HS-27A (cell line): ENCODE measurements at places on chromosomes 5 and 9.
A peak's percentile ranks its signal among the peaks of the same experiment; 100 is the strongest.

- DNase-seq: no peak
Measured at GRCh38 chr5:43258116-43258515, 55.1 kb downstream of the HMGCS1 start.

GRCh38 chr5:173688703-173689102 is 72.3 kb upstream of the BOD1 start:
- no peak for DNase-seq

GRCh38 chr5:44320188-44320587 is 69.0 kb downstream of the FGF10 start:
- no peak for DNase-seq

- no peak for DNase-seq
Measured at GRCh38 chr9:110257097-110257841, 962 bp upstream of the TXN start.

- DNase-seq: no peak
Measured at GRCh38 chr9:75666856-75667554, 223.5 kb upstream of the PCSK5 start.

DNA sequence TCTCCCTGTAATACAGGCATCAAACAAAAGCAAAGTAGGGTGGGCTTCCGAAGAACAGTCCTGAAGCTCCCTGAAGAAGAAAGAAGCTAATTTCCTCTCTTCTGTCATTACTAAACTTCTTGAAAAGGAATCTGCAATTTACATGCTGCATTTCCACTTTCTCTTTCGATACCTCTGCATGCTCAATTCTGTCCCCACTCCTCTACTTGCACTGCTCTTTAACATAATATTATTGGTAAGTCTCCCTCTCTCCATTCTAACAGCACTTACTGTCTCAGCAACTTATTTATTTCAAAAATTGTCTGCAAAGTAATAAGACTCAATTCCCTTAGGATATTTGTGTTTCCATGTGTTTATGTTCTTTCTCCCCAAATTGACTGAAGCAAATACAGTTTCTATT is 3.9 kb upstream of the PLPP1 start:
- no peak for DNase-seq

DNA sequence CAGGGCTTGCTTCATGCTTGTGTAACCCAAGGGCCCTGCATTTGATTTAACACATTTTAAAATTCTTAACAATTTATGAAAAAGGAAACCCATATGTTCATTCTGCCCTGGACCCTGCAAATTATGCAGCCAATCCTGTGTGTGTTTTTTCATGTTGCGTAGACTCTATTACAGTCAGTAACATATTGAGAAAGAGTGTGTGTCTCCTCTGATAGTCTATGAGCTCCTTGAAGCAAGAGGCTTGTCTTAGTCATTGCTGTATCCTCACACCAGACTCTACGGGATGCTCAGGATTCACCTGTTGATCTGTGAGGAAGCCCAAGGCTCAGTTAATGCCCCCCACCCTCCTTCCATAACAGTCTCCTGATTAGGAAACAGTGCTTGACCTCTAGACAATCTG is 177.3 kb upstream of the DMAC1 start:
- DNase-seq: no peak

DNA sequence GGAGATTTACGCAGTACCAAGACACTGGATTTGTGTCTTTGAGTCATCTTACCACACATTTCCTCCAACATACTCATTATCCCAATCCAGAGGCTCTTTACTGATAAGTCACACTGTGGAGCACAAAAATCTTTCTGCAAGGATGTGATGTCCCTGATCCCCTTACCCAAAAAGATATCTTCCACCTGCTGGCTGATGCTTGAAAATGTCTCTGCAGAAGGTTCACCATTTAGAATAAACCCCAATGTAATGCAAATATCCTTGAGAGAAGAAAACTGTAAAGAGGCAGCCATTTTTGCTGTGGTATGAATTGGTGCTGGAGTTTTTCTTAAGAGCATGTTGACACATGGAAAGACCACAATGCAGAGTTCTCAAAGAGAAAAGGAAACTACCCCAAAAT is 65.7 kb upstream of the RORB start:
- no peak for DNase-seq

DNA sequence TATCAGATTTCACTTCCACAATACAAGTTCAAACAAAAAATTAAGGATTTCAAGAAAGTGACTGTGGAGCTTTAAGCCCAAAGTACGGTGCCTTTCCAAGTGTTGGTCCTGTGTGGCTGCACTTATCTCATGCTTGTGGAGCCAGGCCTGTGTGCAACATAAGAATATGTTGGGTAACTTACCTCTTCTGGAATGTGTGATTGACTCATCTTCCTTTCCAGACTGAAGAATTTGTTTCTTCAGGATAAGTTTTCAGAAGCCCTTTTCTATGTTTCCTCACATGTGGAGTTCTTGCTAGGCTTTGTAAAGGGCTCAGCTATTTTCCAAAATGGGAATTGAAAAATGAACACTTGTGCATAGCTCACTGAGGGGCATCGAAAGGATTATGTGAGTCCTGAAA is 485.1 kb upstream of the PAPPA start:
- peak; percentile 47 for DNase-seq

DNA sequence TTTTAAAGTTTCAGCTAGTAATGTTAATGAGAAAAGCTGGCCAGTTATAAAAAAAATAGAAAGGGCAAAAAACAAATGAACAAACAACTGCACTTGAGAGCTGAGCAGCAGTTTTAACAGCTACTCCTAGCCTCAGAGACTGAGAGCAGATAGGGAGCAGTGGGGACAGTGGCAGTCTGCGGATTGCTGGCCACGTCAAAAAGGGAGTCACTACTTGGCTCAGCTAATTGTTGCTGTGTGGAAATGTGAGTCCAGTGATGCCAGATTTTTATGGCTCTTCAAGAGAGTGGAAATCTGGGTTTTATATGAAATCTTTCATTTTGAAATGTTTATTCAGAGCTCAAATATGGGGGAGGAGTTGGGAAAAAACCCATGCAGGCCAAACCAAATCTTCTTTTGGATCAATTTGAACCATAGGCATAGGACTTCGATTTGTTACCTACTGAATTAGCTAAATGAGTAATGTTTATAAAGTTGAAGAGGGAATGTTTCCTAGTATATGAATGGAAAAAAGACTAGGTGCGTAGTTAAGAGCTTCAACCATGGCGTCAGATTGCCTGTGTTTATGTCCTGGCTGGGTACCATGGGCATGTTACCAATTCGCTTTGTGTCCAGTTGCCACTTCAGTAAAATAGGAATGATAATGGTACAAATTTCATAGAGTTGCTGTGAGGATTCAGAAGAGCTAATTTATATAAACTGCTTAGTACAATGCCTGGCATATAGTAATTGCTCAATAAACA is 102.1 kb downstream of the PAM start:
- DNase-seq: no peak

DNA sequence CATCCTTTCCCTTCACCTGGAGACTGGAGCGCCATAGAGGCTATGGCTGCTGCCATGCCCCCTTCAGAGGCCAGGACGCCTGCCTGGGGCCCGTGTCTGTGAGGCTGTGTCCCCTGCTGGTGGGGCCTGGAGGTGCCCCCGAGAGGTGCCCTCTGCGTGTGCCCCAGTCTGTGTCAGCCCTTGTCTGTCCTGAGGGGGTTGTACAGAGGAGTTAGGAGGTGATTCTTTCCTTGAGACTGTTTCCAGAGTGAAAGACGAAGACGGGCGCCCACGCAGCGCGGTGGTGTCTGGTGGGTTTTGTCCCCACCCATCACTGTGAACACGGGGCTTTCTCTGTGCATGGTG is 24.6 kb downstream of the TRAF2 start:
- no peak for DNase-seq

DNA sequence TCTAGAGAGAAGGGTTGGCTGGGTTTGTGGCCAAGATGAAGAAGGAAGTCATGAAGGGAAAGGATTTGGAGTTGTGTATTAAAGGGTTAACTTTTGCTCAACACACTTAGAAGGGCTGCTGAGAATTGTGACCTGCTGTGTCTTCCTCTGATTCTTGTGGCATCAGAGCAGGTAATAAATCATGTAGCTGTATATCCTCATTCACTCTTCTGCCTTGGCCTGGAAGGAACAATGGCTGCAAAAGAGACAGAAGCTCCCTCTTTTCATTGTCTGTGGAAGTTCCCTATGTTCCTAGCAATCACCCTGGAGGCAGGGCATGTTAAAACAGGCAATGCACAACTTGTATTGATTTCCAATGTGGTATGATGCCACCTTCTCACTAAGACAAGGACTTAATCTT is 159.1 kb downstream of the LRRC70 start:
- no peak for DNase-seq

DNA sequence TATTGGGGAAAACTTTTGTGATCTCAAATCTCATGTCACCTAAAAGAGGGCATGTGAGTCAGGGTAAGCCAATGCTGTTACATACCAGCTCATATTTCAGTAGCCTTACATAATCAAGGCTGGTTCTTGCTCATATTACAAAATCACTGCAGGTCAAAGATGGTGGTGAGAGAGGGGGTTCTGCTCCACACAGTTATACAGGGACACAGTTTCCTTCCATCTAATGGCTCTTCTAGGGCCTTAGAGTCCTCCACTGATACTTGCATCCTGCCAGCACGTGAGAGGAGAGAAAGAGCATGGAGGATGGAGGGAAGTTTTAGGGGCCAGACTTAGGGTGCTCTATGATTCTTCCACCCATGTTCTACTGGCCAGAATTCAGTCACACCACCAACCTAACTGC is 130.0 kb downstream of the LIFR start:
- no peak for DNase-seq

- no peak for DNase-seq
Measured at GRCh38 chr9:88971131-88971960, 19.9 kb upstream of the S1PR3 start.

DNA sequence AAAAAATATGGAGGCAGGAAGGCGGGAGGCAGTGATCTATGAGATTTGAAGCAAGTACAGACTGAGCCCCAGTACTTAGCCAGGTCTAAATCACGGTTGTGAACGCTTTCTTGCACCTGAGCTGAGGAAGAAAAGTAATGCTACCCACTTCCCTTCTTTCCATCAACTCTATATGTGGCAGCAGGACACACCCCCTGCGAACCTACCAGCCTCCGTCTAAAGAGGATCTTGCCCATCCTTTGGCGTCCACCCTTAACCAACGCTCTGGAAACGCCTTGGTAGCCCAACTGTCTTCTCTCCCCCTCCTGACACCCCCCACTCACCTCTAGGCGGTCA is 545 bp downstream of the HMGCS1 start:
- no peak for DNase-seq

DNA sequence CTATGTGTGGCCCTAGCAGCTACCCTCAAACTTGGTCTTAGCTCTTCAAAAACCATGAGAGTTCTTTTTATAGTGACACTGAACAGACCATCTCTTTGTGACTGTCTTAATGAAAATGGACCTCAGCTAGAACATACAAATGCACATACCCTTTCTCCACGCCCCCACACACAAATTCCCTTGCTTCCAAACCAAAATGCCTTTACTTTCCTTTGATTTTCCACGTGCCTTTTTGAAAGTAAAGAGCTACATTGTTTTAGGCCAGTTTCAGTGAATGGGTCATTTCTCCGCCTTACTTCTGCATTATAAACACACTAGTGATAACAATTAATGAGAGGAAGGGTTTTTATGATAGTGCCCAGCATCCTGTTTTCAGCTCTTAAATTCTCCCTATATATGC is 105.8 kb upstream of the EFNA5 start:
- no peak for DNase-seq

GRCh38 chr5:73327908-73328455 is 120.6 kb downstream of the FOXD1 start:
- no peak for DNase-seq

DNA sequence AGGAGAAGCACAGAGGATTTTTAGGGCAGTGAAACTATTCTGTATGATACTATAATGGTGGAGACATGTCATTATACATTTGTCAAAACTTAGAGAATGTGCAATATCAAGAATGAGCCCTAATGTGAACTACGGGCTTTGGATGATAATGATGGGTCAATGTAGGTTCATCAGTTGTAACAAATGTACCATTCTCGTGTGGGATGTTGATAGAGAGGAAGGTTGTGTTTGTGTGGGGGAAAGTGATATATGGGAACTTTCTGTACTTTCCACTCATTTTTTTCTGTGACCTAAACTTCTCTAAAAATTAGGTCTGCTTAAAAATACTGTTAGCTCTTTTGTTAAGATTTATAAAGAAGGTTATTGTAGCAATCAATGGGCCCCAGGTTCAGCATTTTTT is 138.9 kb downstream of the SPATA31D1 start:
- no peak for DNase-seq

DNA sequence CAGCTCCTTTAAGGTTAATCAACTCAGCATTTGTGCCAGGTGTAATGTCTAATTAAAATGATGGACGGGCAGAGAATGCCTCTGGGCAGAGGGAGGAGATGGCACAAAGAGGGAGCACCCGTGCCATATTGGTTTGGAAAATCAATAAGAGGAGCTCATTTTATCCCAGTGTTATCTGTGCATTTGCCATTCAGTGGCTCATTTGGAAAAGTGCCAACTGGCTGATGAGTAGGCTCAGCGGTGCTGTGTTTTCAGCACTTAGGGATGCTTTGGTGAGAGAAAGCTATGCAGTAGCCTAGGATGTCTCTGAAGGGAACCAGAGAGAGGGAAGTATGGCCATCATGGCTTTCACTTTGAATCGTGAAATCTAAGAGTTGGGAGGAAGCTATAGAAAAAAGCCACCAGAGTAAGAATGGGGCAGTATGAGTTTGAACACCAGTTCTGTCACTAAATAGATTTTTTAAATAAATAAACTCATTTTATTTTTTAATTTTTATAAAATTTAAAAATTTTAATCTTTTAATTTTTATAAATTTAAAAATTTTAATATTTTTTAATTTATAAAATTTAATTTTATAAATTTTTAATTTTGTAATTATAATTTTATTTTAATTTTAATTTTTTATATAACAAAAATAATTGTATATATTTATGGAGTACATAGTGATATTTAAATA is 472.8 kb downstream of the BRINP1 start:
- DNase-seq: no peak

DNA sequence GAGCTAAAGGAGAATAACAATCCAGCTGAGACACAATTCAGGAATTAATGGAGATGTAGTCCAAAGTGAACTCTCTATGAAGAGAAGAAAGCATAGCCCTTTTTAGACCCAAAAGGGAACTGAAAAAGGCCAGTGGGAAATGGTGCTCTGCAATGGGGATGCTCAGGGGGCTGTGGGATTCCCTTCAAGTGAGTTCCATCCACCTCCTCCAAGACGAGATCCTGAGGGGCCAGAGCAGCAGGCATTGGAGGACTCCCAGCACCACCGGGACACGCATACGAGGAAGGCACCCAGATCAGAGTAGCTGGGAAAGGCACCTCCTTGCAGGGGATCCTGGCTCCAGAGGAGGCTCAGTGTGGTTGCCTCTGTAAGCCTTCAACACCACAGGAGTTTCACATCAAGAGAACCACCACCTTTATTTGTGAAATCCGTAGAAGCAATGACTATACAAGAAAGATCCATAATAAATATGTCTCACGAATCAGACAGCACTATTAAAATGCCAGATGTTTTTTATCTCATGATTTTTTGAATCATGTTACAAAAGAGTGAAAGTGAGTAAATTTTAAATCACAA is 288.2 kb downstream of the MED10 start:
- DNase-seq: no peak
